ENCODE measurements at places on chromosomes 2 and 18.

DNA sequence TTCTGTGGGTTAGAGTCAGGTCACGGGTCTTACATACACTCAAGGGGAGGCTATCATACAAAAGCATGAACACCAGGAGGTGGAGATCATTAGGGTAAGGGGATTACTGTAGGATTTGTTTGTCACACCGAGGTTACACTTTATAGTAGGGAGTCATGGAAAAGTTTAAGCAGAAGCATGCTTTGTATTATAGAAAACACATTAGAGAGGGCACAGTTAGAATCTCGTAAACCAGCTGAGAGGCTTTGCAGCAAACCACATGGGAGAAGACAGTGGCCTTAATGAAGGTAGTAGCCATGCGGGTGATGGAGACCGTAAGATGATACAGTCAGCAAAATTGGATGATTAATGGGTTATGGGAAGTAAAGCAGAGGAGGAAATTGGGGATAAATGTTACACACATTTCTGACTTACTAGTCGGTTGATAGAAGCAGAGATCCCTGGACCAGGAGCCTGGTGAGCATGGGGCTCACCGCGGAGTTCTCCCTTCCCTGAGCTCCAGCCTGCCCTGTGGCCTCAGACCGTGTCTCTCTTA is 75.6 kb downstream of the MAPRE2 start:
- DNase-seq, result no peak

GRCh38 chr2:649426-650342 is 27.5 kb downstream of the TMEM18 start:
- no peak for DNase-seq

GRCh38 chr2:45909677-45910191 is 258.3 kb downstream of the PRKCE start:
- DNase-seq, result no peak

GRCh38 chr2:149826471-149827125 is 239.0 kb upstream of the MMADHC start:
- DNase-seq, result no peak

Measured in activated T-cell treated with anti-CD3 and anti-CD28 coated beads for 1 hour (primary cell).